ENCODE measurements at places on chromosomes 2 and 18.

DNA sequence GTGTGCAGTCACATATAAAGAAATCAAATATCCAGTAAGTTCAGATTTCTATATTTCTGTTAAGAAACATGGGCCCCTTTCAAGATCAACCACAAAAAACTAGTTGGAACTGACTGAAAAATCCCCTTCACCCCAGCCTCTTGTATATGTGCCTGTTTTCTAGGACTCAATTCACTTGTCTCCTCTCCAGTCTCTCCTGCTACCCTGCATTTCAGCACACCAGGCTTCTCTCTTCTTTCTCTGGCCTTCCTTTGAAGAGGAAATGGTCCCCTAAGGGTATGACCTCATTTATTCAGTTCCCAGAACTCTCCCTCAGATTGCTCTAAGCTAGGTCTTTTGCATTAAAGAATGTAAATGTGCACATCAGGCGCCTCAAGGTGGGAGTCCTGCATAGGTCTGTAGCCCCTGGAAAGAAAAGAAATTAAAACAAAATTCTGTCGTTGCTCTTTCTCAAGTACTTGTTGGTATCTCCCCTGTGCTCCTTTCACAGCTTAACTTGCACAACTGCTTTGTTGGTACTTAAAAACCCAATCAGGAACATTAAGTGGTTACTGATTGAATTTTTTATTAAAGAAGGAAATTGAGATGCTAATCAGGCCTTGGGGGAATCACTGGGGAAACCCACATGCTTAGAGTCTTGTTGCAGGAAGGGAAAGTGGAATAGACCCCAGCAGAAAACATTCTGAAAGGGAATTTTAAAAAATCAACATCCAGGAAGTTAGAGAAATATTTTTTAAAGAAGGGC lies 278.4 kb downstream of the AGPS start:
- DNase-seq, result no peak

DNA sequence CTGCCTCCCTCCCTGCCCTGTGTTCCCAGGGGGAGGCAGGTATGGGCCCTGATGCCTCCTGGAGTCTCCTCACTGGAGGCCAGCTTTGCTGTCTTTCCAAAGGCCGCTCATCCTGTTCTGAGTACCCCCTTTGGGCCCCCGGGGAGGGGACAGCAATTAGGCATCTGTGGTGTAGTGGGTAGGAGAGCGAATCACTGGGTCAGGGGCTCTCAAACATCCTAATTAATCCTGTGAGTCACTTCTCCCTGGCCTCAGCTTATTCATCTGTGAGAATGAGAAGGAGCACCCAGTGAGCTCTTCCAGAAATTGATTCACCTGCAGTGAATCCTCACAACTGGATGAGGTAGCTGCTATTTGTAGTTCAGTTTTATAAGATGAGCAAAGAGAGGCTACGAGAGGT lies 16.4 kb downstream of the TET3 start:
- peak; percentile 24 for DNase-seq

DNA sequence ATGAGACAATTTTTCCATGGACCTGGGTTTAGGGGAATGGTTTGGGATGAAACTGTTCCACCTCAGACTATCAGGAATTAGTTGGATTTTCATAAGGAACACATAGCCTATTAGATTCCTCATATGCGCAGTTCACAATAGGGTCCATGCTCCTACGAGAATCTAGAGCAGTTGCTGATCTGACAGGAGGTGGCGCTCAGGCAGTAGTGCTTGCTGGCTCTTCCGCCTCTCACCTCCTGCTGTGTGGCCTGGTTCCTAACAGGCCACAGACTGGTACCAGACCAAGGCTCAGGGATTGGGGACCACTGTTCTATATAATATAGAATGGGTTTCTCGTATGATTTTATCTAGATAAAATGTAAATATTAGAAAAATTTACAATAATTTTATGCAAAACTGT lies 338.7 kb downstream of the CPS1 start:
- no peak for DNase-seq

DNA sequence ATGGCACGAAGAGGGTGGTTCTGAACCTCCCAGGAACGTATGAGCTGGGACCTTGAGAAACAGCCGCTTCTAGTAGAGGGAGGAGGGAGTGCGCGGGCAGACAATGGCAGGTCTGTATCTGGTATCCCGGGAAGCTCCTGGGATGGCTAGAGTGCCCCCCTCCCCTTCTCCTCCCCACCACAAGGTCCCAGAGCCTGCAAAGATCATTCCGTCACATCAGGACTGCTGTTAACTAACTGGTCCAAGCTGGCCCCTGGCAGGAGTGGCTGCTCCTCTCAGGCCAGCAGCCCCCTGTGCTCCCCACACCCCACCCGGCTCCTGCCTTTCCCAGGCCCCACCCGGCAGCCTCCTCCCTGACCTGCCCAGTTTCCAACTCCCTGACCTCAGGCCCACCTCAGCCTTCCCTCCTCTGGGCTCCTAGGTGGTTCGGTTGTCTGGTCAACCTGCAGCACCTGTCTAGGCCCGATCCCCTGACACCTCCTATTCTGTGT lies 75.0 kb downstream of the TPO start:
- no peak for DNase-seq

- peak; percentile 81 for DNase-seq
These were observed 32.2 kb downstream of the RFX8 start for GRCh38 chr2:101442667-101443061.

GRCh38 chr2:15782009-15782751 lies 158.2 kb upstream of the MYCN start:
- DNase-seq, result no peak

- DNase-seq, result no peak
These were observed 79.1 kb downstream of the PLCL1 start for GRCh38 chr2:197883354-197884032.

DNA sequence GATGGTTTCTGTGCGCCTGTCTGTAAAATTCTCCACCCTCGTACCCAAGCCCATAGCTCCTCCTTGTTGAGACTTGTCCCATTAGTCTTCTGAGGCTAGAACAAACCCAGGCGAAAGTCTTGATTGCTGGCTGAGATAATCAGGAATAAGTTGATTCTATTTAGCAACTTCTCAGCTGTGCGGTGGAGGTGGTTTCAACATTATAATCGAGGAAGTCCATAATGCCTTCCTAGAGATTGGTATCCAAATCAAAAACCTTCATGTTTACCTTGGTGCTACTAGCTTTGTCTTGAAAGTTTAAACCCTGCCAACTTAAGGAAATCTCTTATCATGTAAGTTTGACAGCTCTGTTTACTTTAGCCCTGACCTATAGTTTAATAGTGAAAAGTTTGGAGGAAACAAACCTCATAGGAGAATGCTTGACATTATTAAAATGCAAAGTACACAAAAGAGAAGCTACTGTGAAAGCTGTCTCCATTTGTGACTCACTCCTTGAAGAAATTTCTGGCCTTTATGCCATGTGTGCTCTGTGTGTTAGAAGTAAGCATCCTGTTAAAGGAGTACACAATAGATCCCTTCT lies 36.6 kb upstream of the DSC1 start:
- no peak for DNase-seq

DNA sequence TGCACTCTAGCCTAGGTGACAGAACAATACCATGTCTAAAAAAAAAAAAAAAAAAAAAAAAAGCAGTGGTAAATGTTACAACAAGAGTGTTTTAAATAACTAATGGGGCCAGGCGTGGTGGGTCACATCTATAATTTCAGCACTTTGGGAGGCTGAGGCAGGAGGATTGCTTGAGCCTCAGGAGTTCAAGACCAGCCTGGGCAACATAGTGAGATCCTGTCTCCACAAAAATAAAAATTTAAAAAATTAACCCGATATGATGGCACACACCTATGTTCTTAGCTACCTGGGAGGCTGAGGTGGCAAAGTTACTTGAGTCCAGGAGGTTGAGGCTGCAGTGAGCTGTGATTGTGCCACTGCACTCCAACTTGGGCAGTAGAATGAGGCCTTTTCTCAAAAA lies 37.1 kb downstream of the PAPOLG start:
- no peak for DNase-seq

DNA sequence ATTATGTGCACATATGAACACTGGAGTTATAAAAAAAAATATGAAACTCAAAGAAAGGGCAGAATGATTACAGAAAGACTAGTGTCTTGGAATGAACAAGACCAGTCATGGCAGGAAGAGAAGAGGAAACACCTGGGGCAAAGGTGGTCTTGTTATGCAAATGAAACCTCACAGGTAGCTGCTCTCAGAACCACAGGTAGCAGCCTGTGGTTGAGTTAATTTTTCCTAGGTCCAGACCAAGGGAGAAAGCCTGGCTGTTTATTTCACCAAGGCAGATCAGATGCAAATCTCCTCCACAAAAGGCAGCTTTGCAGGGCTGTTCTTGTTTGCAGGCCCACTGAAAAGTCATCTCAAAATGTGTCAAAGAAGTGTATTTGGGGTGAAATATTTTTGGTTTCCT lies 785.8 kb downstream of the RNF144A start:
- DNase-seq, result no peak

DNA sequence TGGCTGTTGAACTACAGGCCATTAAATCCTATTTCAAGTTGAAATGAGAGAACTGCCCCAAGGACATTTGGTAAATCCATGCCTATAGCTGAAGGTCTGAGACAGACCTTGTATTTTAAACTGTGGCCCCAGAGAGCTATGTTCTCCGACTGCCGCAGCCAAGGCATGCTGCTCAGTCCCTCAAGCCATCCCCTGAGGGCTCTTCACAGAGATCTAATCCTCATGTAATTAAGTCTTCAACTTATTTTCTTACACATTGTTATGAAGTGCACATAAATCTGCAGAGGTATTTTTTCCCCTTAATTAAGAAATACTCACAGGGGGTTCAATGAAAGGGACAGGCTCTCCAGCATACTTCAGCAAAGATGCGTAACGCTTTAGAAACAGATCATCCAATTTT lies 50.6 kb downstream of the ABCG8 start:
- no peak for DNase-seq

DNA sequence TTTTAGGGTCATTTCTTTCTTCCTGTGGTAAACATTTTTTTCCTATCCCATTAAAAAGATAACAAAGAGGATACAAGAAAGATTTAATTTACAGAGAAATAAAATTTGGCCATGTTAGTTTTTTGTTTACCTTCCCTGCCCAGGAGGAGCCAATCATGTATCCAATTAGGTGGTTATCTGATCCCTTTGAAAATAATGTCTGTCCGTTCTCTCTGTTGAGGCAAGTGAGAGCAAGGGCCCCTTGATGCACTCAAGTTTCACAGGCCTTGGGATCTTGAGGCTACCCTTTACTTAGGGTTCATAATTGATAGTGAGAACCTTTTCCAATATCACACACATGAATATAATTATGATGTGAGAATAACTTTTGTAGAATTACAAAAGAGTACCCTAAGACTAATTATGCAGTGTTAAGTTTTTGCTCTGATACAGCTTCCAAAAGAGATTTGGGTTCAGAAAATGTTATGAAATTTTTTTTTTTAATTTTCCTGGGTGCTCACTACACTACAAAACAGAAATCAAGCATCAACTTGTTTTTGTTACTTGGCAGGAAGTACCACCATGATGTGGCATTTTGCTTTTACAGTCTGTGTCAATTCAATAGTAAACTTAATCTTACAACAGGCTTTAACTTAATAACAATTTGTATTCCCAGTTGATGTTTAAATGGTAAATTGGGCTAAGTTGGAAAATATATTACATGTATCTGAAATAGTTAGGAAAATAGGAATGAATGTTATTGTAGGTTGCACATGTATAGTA lies 42.0 kb downstream of the AFTPH start:
- DNase-seq, result no peak

DNA sequence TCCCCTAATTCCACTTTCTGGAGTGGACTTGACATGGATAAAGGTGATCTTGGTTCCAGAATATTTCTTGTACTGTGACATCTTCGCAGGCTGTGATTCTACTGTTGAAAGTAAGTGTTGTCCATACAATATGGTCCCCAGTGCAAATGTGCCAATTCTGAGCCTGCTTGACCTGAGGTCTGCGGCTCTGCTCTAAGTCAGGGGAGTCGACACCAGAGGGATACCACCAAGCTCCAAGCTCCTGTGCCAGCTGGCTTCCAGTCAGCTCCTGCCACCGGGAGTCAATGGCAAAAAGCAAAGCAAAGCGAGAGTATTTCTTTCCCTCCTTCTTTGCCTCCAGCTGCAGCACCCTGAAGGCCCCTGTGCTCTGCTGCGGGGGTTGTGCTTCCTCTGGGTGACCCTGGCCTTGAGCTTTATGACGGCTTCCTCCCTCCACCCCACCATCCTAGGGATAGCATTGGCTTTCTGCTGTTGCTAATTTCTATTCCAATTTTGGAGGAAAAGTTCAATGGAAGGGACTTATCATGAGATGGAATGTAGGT lies 50.4 kb downstream of the SLC35F5 start:
- no peak for DNase-seq

- DNase-seq, result no peak
These were observed 50.9 kb downstream of the RRM2 start for GRCh38 chr2:10173258-10174005.

GRCh38 chr2:238891457-238892203 lies 43.7 kb downstream of the TWIST2 start:
- no peak for DNase-seq

DNA sequence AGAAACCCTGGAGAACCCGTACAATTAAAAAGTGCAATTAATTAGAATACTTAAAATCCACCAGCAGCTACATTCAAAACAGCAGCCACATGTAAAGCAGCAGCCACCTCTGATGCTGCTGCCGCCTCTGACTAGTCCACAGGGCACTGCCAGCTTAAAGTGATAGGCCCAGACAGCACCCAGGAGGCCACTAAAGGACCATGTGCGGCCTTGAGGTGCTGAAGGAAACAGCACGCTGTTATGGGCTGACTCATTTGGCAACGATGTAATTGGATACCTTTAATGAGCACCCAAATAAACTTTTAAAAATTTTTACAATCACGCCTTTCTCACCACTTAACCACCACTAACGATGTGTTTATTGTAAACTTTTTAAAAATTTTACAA lies 209.3 kb upstream of the NCKAP5 start:
- peak; percentile 77 for DNase-seq

DNA sequence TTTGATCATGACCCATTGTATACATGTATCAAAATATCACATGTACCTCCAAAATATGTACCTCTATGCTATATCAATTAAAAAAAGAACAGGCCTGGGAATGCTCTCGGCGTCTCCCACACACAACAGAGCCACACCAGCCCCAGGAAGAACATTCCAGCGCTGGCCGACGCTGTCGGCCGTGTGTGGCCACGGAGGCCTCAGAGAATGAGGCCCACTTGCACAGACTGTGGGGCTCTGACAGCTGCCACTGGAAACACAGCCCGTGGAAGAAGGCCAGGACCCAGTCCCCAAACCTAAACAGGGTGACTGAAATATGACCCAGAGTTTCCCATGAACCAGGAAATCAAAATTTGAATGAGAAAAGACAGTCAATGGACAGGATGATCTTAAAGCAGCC lies 69.7 kb downstream of the EIPR1 start:
- no peak for DNase-seq

GRCh38 chr2:60662781-60663180 lies 93.3 kb upstream of the PAPOLG start:
- DNase-seq, result no peak

- peak; percentile 63 for DNase-seq
These were observed 90.2 kb upstream of the SCG2 start for GRCh38 chr2:223692191-223692947.
